AG04449 (cell line): ENCODE measurements at places on chromosomes 6 and 20.

DNA sequence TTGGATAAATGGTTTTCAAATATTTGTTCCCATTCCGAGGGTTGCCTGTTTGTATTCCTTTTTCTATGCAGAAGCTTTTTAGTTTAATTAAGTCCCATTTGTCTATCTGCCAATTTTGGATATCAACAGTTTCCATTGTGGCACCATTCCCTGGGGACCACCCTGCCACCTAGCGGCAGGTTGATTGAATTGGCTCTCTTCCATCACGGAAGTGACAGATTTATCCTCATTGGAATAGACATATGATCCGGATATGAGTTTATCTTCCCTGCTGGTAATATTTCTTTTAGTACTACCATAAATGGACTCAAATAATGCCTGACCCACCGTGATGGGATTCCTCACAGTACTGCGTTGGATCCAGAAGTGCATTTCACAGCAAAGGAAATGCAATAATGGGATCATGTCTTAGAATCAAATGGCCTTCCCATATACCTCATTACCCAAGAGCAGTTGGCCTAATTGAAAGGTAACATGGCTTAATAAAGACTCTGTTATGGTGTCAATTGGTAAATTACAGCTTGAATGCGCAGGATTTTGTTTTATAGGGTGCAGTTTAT lies 327.0 kb downstream of the BMP2 start:
- no peak for DNase-seq

DNA sequence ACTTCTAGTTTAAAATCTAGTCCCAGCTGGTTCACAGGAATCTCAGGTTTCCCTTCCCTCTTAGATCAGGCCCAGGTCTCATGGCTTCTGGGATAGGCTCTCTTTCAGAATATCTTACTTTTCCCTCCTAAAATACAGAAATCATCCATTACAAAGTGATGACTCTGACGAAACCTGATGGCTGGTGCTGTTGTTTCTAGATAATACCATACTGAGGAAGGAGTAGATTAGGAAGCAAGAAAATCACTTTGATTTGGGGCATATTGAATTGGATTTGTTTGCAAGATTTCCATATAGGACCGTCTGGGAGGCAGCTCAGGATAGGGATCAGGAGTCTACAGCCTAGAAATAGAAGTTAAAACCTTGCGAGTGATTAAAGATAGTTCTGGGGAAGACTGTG lies 3.6 kb downstream of the ZKSCAN3 start:
- DNase-seq, result no peak

- no peak for DNase-seq
These were observed 96.9 kb downstream of the LY86 start for GRCh38 chr6:6685249-6686040.

- no peak for DNase-seq
These were observed 83.4 kb upstream of the RGS17 start for GRCh38 chr6:153214436-153214835.

GRCh38 chr20:34824452-34824805 lies 1.0 kb downstream of the NCOA6 start:
- DNase-seq, result no peak

DNA sequence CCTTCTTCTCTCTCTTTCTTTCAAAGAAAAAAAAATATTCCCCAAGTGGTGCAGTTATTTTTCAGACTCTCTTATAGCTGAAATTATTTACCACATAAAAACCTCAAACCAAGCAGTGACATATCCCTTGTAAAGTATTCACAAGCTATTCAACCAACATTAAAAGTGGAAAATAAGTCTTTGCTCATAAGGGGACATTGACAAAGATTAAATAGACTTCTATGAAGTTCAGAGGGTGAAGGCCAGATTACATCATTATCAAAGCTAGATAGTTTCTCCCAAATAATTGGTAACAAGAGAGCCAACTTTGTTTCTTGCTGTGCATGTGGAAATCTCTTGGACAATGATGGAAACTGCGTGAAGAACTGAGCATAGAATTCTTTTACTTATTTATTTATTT lies 379.8 kb upstream of the RSPO3 start:
- no peak for DNase-seq

DNA sequence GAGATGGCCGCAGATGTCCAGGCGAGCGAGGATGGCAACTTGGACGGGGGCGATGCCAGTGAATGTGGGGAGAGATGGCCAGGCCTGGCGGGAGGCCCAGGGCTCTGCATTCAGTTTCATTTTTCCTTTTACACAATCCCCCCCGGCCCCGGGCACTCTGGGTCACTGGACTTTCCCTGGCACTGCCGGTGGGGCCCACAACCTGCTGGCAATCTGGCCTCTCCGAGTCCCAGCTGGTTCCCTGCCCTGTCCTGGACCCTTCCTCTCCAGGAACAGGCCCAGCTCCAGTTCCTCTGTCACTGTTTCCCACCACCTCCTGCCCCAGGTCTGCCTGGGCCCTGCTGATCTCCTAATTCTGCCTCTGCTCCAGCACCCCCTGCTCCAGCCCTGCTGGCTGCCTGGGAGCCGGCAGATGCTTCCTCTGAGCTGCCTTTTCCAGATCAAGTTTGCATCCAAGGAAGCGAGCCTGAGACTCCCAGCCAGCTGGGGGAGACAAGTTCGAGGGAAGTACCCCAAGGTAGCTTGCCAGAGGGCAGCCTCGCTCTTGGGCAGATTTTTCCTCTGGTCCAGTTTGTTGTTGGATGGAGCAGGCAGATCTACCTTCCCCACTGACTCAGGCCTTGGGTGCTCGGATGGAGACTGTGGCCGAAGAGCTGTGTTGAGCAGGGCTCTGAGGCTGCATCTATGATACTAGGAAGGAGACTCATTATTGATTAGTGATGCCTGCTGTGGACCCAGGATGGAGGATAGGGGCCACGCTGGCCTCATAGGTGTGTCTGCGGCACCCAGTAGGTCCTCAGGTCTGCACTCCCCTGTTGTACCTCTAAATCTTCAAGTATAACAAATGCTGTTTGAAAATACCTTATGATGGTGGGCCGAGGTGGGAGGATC lies 83.2 kb downstream of the CEBPB start:
- DNase-seq, result no peak

DNA sequence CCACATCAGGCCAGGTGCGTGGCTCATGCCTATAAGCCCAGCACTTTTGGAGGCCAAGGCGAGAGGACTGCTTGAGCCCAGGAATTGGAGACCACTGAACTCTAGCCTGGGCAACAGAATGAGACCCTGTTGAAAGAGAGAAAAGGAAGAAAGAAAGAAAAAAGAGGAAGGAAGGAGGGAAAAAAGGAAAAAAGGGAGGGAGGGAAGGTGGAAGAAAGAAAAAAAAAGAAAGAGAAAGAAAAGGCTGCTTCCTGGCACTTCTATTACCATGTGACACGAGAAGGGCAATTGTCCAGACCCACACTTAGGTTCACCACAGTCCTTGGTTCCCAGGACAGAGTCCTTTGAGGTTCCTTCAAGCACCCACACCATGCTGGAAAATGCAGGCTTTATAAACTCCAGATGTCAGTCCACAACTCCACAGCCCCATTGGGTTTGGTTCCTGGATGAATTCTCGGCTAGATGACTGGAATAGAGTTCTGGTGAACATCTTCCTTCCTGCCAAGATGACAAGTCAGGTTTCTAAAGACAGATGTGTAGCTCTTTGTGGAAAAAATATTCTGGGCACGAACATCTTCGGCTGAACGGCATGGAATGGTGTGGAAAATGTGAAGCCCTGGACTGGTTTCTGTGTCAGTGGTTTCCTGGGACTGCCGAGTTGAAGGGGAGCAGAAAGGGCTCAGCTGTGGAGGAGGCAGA lies 32.5 kb downstream of the NT5E start:
- DNase-seq, result no peak

DNA sequence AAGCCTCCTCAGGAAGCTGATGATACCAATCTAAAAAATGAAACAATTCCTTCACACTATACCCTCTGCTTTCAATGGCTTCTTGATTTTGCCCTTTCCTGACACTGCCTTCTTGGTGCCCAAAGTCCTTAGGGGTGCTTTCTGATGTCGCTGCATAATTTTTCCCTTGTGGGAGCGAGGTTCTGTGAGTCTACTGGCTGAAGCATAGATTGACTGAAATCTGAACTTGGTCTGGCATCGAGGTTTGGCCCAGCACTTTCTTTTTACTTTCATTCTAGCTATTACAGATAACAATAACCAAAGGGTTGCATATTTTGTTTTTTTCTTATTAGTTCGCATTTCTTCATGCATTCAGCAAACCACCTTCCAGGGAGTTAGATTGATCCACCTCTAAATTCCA lies 65.8 kb downstream of the E2F3 start:
- DNase-seq, result no peak

GRCh38 chr6:82492134-82492533 lies 128.5 kb downstream of the TPBG start:
- DNase-seq, result no peak

- no peak for DNase-seq
These were observed 71.6 kb downstream of the SH3BGRL2 start for GRCh38 chr6:79702691-79703090.

DNA sequence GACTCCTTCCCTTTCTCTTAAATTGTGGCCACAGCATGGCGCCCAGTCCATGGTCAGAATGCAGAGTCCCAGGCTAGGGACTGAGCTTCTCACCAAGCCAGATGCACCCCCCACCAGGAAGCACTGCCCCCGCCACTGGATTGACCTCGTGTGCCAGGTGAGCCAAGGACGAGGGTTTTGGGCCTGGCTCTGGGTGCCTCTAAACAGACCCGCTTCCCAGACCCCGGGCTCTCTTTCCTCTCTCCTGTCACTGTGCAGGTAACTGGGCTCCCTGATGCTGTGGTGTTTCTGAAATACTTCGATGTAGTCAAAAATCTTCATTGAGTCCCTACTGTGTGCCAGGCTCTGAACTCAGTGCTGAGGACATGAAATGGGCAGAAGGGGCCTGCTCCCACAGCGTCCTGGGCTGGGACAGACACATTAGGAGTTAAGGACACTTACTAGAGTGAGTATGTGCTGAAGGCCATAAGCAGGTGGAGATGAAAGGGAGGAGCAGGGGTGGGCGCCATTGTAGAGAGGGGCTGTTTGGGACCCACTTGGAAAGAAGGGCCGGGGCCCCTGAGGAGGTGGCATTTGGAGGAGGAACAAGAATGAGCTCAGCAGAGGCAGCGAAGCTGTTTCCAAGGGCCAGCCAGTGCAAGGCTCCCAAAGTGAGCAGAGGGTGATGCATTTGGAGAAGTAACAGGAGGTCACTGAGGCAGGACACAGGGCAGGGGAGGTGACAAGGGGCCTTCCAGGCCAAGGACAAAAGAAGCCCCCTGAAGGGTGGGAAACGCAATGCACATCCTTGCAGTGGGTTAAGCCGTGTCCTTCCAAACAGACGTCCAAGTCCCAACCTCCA lies 217.1 kb downstream of the ANKRD60 start:
- DNase-seq, result no peak

- no peak for DNase-seq
These were observed 64.9 kb downstream of the CSE1L start for GRCh38 chr20:49110767-49111694.

DNA sequence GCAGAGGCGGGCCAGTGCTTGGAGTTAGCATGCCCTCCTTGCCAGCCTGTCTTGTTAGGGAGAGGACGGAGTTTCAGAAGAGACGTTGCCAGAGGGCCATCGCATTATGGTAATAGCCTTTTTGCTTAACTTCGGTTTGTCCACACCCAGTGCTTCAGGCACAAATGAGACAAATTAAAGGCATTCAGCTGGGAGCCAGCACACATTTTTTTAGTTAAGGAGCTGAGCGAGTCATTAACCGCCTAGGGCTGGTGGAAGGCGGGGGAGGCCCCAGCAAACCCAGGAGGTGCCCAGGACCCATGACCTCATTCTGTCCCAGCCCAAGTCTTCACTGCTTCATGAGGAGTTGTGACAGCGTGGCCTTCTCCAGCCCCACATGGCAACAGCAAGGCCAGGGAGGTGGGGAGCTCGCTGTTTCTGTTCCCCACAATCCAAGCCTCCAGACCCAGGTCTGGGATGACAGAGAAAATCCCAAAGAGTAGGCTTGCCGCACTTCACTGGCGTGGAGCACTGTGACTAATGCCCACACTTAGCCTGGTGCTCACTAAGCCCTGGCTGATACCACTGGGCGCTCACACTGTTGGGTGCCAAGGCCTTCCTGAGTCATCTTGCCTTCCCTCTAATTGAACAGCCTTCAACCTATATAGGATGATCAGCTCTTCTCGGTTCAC lies 237.1 kb downstream of the ANKRD60 start:
- DNase-seq, result no peak

- DNase-seq, result no peak
These were observed 115.8 kb upstream of the SPTLC3 start for GRCh38 chr20:12893019-12893418.

GRCh38 chr6:154246723-154247118 lies 109.9 kb downstream of the IPCEF1 start:
- DNase-seq, result no peak

DNA sequence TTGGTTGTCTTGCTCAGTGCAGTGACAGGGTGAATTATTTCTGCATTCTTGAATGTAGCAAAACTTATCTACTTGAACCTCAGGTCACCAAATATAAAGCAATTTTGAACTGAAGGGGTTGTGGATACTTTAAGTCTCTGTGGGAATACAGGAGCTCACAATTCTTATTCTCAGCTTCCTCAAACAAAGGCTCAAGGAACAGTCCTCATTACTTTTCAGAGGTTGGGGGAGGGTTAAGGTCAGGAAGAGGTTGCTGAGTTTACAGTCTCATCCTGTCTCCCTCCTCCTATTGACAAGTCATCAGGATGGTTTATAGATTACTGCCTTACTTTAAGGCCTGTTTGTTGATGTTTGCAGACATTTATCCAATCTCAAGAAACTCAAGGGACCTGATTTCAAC lies 143.6 kb upstream of the SPACA1 start:
- DNase-seq, result no peak

DNA sequence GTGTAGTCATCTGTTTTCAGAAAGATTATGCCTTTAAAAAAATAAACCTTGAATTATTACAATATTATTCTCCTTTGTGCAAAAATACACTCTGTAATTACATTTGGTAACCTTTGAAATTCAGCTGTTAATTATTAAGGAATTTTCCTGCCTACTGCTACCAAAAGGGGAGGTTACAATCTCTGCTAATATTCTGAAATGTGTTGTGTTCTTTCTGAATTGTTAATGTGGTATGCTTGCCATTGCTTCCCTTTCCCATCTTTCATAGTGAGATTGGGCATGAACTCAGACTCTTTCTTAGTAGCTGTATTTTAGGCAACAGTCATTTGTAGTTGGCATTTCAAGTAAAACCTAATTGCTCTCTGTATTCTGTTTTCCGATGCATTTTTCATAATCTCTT lies 73.0 kb downstream of the PHF3 start:
- no peak for DNase-seq

DNA sequence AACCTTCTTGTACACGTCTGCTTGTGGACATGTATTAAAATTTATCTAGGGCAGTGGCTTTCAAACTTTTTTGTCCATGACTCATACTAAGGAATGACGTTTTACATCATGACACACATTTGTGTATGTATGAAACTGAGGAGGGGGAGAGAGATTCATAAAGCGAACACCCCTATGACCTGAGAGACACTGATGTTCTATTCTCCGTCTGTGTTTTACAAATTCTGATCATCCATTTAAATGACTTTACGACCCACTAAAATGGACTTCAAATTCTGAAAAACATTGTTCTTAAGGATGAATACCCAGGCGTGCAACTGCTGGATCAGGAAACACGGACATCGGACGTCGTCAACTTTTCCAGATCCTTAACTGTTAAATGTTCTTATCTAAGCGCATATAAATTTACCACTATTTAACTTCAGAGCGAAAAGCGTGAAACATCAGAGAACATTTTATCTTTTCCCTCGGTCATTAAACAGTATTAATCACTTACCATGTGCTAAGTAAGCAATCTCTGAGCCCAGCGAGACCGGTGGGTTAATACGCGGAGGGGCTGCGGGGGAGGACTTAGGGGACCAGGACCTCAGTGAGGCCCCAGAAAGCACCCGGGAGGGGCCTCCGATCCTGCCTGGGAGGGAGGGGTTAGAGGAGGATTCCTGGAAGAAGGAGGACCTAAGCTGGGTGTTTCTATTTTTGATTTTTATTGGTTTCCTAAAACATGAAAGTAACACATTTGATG lies 1.2 kb downstream of the PLAGL1 start:
- no peak for DNase-seq
